ENCODE measurements at places on chromosomes 5 and 9.

- no peak for DNase-seq
Measured at GRCh38 chr5:96200641-96201040, 232.4 kb downstream of the PCSK1 start.

DNA sequence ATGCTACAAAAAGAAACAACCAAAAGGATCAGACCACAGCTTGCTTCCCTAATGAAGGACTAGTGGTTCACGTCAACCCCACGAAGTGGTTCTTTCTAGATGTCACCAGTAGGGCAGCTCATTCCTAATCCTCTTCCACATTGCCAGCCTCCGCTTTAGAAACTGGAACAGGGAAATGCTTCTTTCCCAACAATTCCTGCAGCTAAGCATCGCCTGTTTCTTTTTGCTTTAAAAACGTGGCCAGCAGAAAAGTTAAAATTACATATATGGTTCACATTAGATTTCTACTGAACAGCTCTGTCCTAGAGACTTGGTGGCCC lies 100.2 kb downstream of the MTX3 start:
- DNase-seq = no peak

DNA sequence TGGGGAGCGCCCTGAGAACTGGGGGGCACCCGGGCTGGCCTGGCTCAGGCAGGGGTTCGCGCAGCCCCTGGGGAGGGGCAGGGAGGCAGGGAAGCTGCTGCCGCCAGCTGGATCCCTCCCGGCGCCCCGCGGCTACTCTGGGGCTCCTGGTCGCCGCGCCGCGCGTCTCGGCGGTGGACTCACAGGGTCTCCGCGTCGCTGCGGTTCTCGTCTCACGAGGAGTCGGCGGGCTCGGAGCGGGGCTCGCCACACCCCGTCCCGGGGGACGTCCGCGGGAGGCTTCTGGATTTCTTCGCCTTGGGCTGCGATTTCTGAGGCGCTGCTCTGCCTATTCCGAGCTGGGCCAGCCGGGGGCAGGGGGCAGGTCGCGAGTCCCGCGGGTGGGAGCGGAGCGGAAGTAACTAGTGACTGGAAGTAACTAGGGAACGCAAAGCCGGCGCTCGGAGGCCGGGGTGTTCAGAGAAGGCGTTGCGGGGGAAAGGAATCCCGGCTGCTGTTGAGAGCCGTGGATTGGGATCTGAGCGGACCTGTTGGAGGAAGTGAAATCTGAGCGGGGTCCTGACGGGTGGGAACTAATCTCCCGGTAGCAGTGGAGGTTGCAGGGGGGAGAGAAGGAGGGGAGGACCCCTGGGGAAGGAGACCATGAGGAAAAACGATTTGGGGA lies 511 bp downstream of the CYSTM1 start:
- DNase-seq = no peak

GRCh38 chr9:135067096-135067710 lies 20.3 kb upstream of the OLFM1 start:
- no peak for DNase-seq

- DNase-seq = no peak
Measured at GRCh38 chr9:76591256-76591950, 132.4 kb downstream of the GCNT1 start.

DNA sequence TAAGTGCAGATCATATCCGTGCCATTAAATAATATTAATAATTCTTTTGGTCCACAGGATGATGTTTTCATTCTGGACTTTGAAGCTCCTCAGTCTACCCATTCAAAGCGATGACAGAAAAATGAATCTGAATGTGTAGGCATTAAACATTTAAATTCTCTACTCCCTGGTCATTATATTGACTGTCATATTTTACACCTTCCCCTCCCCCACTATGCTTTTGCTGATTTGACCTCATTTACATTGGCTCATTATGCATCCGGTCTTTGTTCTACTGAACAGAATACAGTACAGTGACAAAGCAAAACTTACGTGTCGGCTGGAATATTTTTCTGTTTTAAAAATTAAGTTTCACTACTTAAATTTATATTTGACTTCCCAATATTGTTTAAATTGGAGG lies 289.7 kb upstream of the TMEM161B start:
- DNase-seq = no peak

GRCh38 chr9:72485821-72486593 lies 35.4 kb upstream of the TMC1 start:
- DNase-seq = no peak

DNA sequence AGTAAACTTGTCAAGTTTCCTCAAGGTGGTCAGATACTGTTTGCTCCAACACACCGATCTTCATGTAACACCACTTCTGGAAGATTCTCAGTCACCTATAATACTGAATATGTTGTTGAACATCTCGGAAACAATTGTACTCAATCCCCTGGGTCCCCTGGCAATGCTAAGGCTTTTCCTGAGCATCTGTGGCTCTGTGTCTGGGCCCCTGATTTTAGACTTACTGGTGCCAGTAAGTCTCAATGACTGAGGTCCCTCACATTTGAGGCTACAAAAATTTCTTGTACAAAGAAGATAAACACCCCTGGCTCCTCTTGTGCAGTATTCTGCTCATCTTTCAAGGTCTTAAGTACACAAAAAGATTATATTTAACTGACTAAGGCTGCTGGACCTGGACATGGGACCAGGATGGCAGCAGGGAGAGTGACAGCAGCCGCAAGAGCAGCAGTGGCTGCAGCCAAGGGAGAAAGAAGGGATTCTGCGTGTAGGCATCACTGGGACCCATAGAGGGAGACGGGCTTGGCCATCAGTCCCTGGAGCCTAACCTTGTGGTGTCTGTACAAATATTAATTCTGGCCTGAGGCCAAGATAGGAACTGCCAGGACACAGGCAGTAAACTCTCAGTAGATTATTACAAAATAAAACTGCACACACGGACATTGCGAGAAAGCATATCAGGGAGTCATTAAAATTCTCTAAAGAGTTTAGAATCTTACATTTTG lies 49.0 kb upstream of the TNPO1 start:
- peak; percentile 3 for DNase-seq

GRCh38 chr5:16642867-16643266 lies 26.1 kb upstream of the RETREG1 start:
- no peak for DNase-seq

- DNase-seq = no peak
Measured at GRCh38 chr9:133476036-133476931, 2.6 kb downstream of the SLC2A6 start.

DNA sequence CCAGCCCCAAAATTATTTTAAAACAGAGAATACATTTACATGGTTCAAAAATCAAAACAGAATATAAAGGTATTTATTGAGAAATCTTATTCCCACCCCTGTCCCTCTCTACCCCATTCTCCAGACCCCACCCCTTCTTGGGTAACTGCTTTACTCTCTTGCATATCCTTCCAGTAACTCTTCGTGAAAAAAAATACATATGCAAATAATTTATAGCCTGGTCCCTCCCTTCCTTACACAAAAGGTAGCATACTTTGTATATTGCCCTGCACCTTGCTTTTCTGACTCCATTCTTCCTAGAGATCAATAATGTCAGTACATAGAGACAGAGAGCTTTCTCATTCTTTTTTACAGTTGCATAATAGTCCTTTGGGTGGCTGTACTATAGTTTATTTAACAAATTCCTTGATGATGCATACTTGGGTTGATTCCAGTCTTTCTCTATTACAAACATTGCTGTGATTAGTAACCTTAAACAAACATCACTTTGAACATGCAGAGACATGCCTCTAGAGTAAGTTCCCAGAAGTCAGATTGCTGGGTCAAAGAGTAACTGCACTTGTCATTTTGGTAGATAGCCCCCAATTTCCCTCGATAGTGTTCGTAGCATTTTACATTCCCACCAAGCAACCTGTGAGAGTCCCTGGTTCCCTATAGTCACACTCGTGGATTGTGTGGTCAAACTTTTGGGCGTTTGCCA lies 47.9 kb downstream of the STOM start:
- no peak for DNase-seq

DNA sequence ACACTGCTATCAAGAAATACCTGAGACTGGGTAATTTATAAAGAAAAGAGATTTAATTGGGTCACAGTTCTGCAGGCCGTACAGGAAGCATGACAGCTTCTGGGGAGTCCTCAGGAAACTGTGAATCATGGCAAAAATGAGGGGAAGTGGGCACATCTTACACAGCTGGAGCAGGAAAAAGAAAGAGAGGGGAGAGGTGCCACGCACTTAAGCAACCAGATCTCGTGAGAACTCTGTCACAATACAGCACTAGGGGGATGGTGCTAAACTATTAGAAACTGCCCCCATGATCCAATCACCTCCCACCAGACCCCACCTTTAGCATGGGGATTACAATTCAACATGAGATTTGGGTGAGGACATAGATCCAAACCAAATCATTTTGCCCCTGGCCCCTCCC lies 105.5 kb upstream of the CPLX2 start:
- no peak for DNase-seq

GRCh38 chr5:43631182-43631910 lies 28.4 kb downstream of the NNT start:
- peak; percentile 25 for DNase-seq

DNA sequence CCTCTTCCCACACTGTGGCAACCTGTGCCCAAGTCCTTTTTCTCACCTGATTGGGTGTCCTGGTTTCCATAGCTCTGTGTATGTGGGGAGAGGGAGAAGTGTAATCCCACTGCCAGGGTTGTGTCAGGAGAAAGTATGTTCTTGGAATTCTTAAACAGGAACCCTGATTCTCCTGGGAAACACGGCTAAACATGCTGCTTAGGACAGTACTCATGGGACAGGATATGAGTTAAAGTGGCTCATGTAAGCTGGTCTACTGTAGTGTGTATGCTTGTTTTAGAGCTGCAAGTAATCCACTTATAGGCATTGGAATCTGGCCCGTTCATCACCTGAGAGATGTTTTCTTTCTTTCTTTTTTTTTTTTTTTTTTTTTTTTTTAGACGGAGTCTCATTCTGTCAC lies 23.9 kb downstream of the ARHGEF28 start:
- no peak for DNase-seq

DNA sequence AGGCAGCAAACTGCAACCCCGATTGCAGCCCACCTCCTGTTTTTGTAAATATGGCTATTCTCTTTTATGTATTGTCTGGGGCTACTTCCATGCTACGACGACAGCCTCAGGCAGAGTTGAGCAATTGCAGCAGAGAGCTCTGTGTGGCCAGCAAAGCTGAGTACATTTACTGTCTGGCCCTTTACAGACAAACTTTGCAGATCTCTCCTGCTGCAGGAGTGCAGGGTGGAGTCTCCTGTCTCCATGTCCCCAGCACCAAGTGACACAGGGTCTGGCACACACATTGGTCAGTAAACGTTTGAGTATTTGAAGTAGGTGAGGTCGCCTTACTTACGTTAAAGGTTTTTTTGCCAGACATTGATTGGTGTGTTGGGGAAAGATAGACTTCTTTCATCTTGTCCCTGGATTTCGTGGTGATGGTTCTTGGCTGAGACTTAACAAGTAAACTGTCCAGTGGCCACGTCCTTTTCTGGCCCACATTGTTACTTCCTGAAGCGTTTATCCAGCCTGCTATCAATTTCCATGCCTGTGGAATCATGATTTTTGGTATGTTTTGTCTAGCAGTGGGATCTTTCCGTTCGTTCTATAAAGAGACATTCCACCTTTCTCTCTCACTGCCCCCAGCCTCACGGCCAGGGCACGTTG lies 27.2 kb downstream of the PRRC2B start:
- peak; percentile 54 for DNase-seq

GRCh38 chr5:74231697-74232096 lies 408.8 kb downstream of the ENC1 start:
- no peak for DNase-seq

- peak; percentile 13 for DNase-seq
Measured at GRCh38 chr5:6788439-6788838, 75.2 kb downstream of the TENT4A start.

- no peak for DNase-seq
Measured at GRCh38 chr9:74724317-74724716, 163.4 kb downstream of the TRPM6 start.

DNA sequence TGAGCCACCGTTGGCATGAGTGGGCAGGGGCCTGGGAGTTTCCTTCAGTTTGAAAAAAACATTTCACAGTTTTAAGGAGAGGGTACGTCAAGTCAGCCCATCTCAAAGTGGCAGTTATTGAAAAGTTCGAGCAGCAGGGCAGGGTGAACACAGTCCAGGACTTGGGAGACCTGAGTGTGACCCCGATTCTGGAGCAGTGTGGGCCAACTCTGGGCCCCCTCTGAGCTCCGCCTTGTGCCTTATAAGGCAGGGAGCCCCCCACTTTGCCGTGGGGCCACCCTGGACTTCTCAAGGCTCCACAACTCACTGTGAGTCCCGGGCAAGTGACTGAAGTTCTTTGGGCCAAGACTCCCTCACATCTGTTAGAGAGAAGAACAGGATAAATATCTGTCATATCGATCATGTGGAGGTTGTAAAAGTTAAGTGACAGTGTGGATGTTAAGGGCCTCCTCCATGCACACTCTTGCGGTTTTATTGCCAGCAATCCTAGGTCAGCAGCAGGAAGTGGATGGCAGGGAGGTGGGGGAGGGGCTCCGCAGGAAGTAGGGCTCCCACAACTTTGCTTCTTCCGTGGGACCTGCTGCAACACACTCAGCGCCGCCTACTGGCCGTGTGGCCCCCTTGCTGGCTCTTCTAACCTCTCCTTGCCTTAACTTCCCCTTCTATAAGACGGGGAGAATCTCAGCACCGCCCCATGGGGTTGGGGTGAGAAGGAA lies 38.4 kb downstream of the HRH2 start:
- DNase-seq = peak; percentile 90

- peak; percentile 37 for DNase-seq
Measured at GRCh38 chr9:137786511-137786920, 91.1 kb upstream of the CACNA1B start.

- no peak for DNase-seq
Measured at GRCh38 chr5:106862450-106863193, 808.1 kb downstream of the EFNA5 start.

DNA sequence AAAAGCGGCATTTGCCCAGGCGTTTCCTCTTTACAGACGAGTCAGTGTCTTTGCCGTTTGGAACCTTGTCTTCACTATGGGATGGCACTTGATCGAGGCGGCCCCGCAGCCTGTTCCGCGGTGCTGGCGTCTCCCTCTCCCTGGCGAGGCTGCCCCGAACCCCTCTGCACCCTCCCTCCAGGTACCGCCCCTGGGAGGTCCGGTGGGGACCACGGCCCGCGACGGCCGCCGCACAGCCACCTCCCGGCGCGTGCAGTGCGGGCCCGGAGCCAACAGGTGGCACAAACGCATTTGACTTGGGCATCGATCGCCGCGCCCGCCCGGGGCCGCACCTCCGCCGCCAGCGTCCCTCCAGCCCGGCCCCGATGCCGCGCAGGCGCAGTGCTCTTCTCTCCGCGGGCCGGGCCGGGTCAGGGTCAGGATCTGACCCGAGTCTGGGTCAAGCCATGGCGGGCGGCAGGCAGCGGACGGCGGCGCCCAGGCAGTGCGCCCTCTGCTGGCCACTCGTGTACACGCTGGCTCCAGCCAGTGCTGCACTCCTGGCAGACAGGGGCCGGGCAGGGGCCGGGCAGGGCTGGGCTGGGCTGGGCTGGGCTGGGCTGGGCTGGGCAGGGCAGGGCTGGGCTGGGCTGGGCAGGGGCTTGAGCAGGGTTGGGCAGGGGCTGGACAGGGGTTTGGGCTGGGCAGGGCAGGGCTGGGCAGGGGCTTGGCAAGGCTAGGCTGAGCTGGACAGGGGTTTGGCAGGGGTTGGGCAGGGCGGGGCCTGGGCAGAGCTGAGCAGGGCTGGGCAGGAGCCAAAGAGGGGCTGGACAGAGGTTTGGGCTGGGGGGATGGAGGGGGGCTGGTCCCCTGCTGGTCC lies 155.8 kb upstream of the IRX4 start:
- peak; percentile 100 for DNase-seq

GRCh38 chr9:106922026-106922425 lies 59.1 kb downstream of the ZNF462 start:
- DNase-seq = no peak

GRCh38 chr5:28380167-28380566 lies 1341.8 kb upstream of the CDH9 start:
- no peak for DNase-seq

GRCh38 chr5:172830876-172831662 lies 3.0 kb upstream of the ERGIC1 start:
- DNase-seq = no peak

Measured in H7 (cell line).